Non-pigmented ciliary epithelial cell (primary cell): ENCODE measurements at places on chromosomes 2 and 18.

- no peak for DNase-seq
Observed at GRCh38 chr2:157246765-157247407, 10.6 kb upstream of the GALNT5 start.

DNA sequence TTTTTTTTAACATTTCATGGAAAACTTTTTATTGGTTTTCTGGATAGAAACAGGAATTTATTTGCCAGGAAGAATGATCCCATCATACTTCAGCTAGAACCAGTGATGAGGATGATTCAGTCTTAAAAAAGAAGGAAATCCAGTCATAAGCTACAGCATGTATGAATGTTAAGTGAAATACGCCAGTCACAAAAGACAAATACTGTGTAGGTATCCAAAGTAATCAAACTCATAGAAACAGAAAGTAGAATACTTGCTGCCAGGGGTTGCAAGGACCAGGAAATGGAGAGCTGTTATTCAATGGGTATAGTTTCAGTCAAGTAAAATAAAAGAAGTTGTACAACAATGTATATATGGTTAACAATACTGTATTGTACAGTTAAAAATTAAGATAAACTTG is 21.3 kb downstream of the PSME4 start:
- no peak for DNase-seq

- DNase-seq, result no peak
Observed at GRCh38 chr18:55405475-55405874, 182.5 kb downstream of the TCF4 start.

- no peak for DNase-seq
Observed at GRCh38 chr2:157741819-157742484, 113.3 kb upstream of the ACVR1C start.

GRCh38 chr2:73218298-73218697 is 4.3 kb downstream of the SMYD5 start:
- no peak for DNase-seq

DNA sequence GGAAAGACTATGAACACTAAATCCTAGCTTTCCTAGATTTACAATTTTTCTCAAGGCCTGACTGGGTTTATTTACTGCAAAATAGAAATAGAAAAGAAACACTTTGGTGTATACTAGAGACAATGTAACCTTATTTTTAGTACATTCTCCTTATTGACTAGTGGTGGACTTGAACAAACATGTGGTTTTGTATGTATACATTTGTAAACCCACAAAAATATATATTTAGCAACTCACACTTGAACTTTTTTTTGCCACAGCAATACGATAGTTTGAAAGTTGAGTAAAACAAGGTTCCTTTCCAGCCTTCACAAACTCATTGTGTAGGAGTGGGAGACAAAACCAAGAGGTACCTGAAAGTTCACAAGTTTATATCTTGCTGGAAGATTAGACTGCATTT is 1633.4 kb upstream of the LRRTM1 start:
- no peak for DNase-seq

DNA sequence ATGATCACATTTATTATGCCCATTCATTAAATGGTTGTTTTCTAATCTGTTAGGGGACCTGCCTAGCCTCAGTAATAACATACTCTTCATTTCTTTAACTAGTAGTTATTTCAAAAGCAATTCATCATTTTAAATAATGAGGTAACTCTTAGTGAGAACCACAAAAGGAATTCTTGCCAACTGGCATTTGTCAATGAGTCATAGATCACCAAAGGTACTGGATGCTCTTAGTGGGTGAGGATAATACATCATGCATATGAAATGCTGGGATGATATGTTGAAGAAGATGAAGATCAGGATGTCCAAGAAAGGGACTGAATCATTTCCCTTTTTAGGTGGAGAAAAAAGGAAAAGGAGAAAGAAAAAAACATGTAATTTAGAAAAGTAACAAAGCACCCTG is 826.2 kb upstream of the DDX18 start:
- no peak for DNase-seq

GRCh38 chr18:46408334-46408987 is 248.6 kb downstream of the LOXHD1 start:
- DNase-seq, result no peak

DNA sequence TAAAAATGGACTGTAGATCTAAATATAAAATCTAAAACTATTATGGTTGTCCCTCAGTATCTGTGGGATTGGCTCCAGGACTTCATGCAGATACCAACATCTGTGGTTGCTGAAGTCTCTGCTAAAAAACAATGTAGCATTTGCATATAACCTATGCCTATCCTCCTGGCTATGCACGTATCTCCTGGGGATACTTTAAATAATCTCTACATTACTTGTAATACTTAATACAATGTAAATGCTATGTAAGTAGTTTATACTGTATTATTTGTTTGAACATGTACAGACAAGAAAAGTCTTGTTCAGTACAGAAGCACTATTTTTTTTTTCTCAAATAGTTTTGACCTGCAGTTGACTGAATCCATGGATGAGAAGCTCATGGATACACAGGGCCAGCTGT is 134.9 kb downstream of the ZAP70 start:
- DNase-seq, result no peak

DNA sequence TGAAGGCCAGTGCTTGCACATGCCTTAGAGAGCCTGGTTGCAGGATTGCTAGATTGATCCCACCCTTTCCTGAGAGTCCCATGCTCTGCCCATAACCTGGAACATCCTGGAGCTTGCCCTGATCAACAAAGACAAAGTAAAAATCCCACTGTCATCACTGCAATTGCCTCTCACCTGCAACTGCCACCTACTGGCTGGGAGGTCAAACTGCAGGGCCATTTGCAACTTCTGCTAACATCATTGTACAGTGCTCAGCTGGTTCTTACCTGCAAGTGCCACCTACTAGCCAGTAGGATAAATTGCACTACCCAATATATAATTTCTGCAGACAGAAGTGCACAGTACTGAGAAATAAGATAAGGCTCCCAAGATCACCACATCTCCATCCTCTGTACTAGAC is 947.5 kb downstream of the CPS1 start:
- no peak for DNase-seq

- DNase-seq, result peak; percentile 36
Observed at GRCh38 chr2:158142568-158143332, 41.1 kb downstream of the UPP2 start.

- no peak for DNase-seq
Observed at GRCh38 chr2:46072101-46072820, 224.9 kb upstream of the EPAS1 start.
